Mesothelial cell of epicardium (in vitro differentiated cells): ENCODE measurements at places on chromosomes 1 and 21.

- DNase-seq, result no peak
Observed at GRCh38 chr1:3904006-3904842, 4.2 kb upstream of the C1orf174 start.

GRCh38 chr21:26473471-26473870 is 99.6 kb downstream of the CYYR1 start:
- no peak for DNase-seq

GRCh38 chr1:31399976-31400375 is 13.0 kb upstream of the SERINC2 start:
- DNase-seq, result no peak

DNA sequence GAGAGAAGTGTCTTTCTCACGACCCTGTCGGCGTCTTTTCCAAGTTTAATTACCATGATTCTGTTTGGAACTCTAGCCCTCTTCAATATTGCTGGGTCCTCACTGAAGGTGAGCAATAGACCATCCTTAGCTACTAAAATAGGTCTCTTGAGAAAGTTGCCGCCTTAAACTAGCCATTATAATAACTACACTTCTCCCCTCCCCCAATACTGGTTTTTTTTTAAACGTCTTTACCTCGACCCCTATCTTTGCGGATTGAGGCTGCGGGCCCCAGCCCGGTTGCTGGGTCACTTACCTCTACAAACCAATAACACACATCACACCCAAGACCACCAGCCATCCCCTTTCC is 672 bp downstream of the ENSA start:
- DNase-seq, result no peak

DNA sequence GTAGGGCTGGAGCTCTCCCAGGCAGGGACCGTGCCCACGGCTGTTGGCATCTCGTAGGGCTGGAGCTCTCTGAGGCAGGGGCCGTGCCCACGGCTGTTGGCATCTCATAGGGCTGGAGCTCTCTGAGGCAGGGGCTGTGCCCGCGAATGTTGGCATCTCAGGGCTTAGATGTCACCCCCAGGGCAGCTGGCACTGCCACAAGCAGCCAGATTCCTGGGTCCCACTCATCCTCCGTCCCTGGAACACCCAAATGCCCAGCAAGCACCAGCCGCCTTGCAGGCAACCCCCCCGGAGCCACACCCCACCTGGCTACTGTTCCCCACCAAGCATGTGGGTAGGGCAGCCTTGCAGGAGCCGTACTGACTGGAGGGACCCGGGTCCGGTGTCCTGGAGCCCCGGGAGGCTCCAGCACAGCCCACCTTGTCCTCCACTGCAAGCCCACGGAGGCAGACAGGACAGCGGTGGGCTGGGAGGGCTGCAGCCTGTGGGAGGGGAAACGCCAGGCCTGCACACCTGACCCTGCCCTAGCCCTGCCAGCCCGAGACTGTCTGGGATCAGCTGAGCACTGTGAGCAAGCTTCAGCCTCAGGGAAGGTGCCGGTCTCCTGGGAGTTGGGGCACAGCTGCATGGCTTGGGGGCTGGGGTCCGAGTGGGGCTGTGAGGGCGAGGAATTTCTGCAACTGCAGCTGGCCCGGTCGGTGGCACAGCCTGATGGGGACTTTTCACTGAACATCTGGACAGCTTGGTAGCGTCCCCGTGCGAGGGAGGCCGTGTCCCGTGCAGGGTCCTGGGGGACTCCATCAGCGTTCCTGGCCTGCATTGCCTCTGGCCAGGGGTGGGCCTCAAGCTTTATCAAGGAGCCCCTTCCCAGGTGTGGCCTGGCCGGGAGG is 53.6 kb downstream of the COL18A1 start:
- DNase-seq, result no peak

- peak; percentile 55 for DNase-seq
Observed at GRCh38 chr1:11784993-11785769, 20.6 kb downstream of the MTHFR start.

DNA sequence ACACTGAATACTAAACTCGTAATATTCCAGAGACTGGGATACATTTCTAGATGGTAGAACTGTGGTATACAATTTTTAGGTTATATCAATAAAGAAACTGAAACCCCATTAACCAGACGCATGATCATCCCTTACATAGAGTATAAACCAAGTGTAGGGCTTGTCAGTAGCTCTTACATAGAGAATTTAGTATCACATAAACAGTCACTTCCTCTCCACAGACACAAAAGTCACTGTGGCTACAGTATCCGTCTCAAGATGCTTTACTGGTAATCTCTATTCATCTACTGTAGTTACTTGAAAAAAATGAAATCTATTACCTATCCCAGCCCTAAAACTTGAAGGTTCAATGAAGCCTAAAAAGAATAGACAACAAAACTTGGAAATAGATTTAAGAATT is 252.3 kb upstream of the TMPRSS15 start:
- DNase-seq, result no peak

- no peak for DNase-seq
Observed at GRCh38 chr1:21867451-21867996, 55.5 kb downstream of the LDLRAD2 start.

GRCh38 chr1:78408810-78409209 is 82.0 kb upstream of the PTGFR start:
- DNase-seq, result no peak

DNA sequence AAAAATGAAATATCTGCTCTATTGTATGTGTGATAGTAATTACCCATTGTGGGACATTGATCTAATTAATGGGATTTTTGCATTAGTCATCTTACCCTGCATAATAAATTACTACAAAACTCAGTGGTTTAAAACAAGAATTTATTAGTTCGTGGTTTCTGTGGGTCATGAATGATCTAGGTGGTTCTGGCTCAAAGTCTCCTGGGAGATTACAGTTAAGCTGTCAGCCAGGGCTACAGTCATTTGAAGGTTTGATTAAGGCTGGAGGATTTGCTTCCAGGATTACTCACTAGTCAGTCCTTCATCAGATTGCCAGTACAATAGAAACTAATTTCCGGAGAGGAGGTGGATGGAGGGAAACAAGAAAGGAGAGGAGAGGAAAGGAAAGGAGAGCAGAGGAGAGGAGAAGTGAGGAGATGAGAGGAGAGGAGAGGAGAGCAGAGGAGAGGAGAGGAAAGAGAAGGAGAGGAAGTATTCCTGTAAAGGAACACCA is 60.4 kb upstream of the TNFSF4 start:
- DNase-seq, result no peak

DNA sequence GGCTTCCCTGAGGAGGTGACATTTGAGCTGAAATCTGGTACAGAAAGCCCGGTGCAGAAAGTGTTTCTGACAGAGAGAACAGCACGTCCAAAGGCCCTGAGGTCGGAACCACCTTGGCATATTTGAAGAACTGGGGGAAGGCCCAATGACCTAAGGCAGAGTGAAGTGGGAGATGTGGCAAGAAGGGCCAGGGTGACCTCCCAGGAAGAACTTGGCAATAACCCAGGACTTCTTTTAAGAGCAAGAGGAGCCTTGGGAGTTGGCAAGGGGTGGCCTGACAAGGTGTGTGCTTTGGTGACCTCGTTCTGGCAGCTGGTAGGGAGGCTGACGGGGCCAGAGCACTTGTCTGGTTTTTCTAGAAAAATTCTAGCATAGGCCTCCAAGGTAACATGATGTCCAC is 23.4 kb downstream of the TTC39A start:
- no peak for DNase-seq

DNA sequence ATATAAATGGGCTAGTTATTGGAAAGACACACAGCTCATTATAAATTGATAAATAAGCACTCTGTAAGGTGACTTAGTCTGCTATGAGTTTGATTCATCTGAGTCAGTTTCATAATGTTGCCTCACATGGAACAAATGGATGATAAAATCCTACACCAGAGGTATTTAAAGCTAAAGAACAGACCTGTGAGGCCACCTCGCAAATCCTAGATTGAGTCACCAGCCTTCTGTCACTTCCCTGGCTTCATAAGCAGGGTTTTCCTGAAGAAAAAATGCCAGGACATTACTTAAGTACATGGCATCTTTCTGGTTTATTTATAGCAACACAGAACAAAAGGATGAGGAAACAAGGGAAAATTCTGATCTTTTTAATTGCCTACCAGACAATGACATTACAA is 18.4 kb downstream of the CD2 start:
- no peak for DNase-seq

- DNase-seq, result no peak
Observed at GRCh38 chr1:208369658-208370057, 125.5 kb upstream of the PLXNA2 start.

DNA sequence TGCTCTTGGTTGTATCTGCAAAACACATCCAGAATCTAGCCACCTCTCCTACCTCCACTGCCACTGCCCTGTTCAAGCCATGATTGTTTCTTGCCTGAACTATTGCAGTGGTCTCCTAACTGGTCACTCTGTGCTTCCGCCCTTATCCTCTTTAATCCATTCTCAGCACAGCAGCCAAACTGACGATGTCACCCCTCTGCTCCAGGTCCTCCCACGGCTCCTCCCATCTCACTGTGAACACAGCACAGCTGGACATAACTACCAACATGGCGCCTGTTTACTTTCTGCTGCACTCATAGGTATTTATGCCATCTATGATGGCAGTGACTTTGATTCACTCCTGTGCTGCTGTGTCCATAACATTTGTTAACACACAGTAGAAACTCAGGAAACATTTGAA is 406.7 kb downstream of the DISC1 start:
- DNase-seq, result no peak

DNA sequence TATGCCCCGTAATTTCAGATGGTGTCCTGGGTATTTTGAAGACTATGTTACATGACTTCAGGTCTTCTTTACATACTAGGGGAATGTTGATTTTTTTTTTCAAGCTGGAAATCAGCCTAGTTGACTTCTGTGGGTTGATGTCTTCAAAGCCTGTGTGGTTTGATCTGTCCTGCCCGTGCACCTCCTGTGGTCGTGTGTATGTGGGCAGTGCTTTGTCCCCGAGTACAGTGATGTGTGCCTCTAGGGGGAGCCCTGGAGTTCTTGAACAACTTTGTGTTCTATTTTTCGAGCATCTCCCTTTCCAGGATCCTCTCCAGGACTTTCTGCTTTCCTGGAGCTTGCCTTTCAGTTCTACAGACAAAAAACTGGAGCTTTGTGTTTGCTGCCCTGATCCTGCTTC is 28.9 kb downstream of the OBSCN start:
- no peak for DNase-seq

DNA sequence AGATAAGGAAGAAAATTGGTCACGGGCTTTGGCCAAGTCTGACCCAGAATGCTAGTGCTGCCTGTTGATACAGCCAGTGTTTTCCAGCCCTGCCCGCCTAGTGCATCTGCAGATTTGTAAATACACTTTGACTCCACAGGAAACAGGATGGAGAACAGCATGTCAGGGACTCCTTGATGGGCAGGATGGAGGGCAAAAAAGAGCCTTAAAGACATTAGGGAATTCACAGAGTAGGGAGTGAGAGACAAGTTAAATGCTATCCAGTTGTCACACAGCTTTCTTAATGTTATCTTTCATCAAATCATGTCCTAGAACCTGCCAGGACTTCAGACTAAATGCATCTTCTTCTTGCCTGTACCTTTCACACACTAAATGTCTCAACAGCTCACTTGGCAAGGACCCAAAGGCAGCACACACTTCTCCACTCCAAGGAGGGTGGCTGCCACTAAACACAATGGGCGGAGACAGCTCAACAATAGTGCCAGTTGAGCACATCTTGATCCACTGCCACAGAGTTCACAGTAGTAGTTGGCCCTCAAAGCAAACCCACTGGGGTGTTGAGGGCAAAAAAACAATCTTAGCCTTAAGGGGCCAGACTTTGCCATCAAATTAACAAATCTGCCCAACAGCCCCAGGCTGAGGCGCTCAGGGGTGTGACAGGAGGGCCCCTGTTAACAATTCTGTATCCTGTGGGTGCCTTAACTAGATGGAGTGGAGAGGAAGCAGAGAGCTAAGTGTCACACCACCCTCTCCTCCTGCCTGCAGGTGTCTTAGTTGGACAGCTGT is 2.7 kb downstream of the HIVEP3 start:
- DNase-seq, result no peak

DNA sequence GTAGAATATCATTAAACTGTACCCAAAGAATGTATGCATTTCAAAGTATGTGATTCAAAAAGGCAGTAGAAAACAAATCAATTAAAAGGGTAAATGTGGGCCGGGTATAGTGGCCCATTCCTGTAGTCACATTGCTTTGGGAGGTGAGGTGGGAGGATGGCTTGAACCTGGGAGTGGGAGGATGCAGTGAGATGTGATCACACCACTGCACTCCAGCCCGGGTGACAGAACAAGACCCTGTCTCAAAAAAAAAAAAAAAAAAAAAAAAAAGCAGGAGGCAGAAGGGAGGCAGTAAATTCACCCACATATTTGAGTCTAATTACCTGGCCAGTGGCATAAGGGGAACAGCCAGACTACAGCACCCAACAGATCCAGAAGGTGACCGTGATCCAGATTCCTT is 17.9 kb upstream of the PRSS38 start:
- no peak for DNase-seq

DNA sequence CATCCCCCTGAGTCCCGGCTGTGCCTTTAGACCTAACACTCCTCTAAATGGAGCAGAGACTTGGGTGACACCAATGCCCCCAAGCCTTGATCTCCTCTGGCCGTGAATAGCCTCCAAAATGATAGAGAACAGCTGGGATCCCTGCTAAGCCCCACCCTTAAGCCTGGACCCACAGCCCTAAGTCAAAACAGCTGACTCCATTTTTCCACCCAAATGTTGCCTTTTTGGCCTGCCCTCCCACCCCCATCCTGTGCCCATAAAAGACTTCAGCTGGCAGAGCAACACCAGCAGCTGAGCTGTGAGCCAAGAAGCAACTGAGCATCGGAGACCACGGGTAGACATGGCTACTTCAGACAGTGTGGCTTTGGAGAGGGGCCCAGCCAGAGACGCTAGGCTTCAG is 420.8 kb downstream of the NPHP4 start:
- DNase-seq, result no peak

DNA sequence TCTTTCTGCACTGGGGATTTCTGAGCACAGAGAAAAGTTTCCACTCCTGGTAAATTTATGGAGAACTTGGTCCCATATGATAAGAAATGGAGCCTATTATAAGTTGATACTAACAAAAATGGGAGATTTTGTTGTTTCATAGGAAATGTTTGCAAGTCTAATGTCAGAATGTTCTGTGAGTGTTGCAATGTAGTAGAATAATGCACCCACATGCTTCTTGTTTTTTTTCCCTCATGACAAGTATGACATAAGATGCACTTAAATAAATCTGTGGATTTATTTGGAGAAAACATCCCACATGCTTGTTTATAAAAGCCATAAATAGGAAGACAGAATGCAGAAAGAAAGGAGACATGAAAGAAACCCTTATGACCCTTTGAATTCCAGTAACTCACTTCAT is 50.8 kb upstream of the KCNJ6 start:
- no peak for DNase-seq

DNA sequence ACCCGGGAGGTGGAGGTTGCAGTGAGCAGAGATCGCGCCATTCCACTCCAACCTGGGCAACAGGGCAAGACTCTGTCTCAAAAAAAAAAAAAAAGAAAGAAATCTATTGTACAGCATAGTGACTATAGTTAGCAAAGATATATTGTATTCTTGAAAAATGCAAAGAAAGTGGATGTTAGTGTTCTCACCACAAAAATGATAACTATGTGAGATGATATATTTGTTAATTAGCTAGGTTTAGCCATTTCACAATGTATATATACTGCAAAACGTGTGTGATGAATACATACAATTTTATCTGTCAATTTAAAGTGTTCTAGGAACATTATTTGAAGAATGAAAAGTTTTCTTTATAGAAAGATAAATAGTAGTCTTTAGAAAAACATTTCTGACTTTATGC is 179.9 kb downstream of the AK5 start:
- no peak for DNase-seq
